ENCODE measurements at places on chromosomes 12 and 14.

DNA sequence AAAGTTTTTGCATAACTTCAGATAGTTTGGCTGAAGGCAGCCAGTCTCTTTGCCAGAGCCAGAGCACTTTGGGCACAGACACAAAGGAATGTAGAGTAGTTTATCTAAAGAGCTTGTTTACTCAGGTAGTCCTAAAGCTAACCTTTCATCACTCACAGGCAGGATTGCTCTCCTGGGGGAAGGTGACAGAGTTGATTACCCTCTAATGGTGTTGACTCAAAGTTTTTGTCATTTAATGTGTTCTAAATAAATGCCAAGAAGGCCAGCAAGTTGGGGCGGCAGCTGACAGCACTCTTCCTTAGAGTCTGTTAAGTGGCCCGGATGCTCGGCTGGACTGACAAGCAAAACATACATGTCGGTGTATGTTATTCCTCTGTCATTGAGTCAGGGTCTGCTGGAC lies 9.3 kb upstream of the TAS2R46 start:
- no peak for DNase-seq

DNA sequence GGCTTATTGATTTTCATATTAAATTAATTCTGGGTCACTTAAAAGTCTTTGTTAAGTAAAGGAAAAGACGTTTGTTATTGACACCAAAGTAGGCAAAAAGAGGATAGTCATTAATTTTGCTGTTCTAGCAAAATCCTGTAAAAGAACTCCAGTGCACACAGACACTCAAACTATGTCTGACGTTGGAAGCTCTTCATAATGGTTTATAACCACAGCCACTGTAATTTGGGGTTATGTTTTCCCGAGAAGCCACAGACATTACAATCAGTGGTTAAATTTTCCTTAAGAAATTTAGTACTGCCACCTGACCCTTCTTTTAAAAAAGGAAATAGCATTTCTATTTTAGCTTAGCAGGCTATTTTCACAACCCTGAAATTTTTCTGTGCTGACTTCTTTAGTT lies 267.5 kb downstream of the CCDC91 start:
- no peak for DNase-seq

DNA sequence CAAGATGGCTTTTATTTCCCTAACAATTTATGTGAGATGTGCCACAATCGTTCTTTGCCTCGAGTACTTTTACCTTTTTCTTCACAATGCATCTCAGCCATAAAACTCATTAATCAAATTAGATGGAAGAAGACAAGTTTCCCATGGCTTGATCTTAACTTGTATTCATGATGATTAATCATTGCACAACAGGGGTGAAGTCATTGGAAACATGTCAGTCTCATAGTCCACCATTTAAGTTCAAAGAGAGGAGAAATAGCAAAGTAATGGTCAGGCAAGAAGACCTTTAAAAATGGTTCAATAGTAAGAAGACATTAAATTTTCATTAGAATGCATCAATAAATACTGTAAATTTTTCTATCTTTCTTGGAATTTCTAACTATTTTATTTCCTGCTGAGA lies 136.3 kb downstream of the FOXG1 start:
- no peak for DNase-seq

DNA sequence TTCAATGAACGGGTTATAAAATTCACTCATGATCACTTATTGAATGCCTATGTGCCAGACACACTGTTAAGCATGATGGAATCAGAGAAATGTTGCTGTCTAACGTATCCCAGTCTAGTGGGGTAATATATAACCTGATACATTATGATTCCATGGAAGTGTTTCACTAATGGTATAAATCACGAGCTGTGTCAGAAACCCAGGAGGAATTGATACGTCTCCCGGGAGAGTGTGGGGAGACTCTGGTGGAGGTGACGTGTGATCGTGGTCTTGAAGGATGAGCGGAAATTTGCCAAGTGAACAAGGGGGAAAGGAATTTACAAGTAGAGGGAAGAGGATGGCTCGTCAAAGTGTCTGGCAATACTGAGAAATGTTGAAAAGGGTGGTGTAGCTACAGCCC lies 26.5 kb downstream of the MANSC1 start:
- no peak for DNase-seq

DNA sequence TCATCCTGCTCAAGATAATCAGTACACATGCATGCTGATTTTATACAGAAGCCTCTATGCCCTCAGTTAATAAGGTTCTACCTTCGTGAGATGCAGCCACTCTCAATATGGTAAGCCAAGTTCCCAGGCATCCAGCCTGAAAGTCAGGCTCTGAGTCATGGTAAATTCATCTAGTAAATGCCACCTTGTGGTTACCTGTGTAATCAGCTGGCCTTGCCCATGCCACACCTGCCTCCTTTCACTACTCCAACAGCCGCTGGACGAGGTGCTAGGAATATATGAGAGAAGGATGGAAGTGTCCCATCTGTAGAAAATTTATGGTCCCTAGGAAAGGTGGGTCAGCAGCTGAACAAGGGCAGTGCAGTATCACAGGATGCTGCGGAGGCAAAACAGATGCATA lies 207.3 kb downstream of the SSPN start:
- no peak for DNase-seq
